ENCODE measurements at places on chromosomes 2 and 18. TPM values are rescaled to one million over a fixed set of nuclear protein-coding genes. Genes with fewer than 3 reads are reported as not detected.

Gene FBXO36
- total RNA-seq, result 2.1 TPM

Gene CABLES1
- total RNA-seq, result 5.5 TPM

Gene C2orf80
- not detected for total RNA-seq

Gene MYL1
- not detected for total RNA-seq

Gene EMILIN1
- total RNA-seq, result 0.36 TPM

Gene TM4SF20
- not detected for total RNA-seq
